ENCODE measurements at places on chromosomes 6 and 20.

DNA sequence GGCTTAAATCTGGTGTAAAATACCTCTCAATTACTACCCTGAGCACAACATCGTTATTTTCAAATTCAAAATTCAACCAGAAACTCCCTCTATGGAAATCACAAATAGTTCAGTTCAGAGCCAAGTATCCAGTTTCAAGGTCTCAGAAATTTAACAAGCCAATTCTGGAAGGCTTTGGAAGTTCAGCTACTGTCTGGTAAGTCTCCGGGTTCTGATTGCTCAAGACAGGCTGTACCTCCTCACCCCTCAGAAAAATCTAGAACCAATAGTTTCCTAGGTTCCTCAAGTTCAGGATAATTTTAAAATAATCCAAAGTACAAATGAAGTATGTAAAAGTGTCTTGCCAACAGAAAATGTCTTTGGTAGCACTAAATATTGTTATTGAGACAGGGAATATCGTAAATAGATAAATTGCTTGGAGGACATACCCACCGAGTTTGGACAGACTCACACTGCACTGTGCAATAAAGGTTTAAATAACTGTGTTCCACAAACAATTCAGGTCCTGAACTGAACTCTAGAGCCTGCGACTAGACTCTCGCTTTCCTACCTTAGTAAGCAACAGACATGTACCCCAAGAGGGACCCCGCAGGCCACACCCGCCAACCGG is 729 bp downstream of the ATG5 start:
- no peak for DNase-seq

GRCh38 chr20:8997701-8998117 is 71.2 kb upstream of the PLCB4 start:
- DNase-seq: no peak

DNA sequence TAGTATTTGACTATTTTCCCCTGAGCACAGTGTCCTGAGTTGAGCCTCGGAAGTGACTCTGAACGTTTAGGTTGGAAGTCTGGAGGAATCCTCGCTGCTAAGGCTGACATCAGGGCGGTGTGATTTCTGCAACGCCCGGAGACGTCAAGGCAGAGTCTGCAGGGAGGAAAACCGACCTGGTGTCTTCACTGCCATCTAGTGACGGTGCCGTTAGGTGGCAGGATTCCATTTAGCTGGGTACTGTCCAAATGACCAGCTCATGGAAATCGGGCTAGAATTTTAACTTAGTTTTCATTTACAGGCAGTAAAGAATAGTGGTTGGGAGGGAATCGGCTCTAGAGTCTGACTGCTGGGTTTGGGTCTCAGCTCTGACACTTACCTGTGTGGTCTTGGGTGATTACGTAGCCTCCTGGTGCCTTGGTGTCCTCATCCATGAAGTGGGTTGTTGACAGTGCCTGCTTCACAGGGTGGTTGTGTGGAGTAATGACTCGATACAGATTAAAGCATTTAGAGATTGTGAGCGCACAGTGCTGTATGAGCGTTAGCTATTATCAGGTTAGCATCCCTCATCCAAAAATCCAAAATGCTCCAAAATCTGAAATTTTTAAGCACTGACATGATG is 35.0 kb downstream of the FOXF2 start:
- peak; percentile 17 for DNase-seq

DNA sequence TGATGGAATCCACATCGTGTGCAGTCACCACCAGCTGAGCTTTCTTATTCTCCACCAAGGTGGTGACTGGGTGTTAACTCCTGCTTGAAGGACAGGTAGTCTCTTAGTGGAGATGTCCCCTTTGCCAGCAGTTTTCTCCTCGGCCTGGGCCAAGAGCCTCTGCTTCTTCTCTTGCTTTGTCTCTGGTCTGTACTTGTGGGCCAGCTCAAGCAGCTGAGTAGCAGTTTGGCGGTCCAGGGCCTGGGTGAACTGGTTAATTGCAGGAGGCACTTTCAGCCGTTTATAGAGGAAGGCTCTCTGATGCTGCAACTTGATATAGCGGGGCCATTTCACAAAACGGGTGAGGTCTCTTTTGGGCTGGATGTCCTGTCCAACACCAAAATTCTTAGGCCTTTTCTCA is 76.0 kb upstream of the NNAT start:
- no peak for DNase-seq

GRCh38 chr6:168032005-168032760 is 34.7 kb downstream of the KIF25 start:
- no peak for DNase-seq

DNA sequence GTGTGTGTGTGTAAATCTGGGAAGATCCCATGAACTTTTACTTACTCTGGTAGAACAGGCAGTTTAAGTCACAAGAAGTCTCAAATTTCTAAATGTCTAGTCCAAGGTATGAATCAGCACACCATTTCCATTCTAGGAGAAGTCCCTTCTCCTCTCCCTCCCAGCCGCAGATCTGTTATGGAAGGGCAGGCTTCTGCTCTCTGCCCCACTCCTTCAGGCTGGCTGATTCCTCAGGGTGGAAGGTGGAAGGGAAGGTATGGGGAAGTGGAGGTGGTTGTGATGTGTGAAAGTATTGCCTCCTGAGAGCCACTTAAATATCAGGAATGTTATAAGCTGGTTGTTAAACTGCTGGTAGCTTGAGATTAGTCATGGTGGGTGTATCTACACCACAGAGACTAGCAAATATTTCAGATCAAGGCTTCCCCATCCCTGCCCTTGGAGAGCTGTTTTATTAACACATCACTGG is 44.5 kb upstream of the LAMA4 start:
- no peak for DNase-seq

GRCh38 chr20:57801581-57801980 is 91.8 kb upstream of the PMEPA1 start:
- DNase-seq: no peak

DNA sequence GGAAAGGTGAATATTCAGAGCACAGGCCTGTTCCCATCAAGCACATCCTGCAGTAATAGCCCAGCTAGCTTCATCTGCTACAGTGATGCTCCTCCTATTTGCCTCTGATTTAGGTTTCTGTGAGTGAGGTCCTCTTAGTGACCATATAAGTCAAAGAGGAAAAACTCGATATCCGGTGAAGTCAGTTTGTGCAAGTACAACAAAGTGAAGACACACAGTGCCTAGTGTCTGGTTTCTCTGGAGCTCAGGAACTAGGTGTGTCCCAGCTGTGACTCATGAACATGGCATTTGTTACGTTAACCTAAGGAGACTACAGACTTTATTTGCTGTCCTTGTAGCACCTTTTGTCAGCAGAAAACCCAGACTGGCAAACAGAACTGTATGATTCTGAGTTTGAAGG is 33.9 kb downstream of the EDN1 start:
- DNase-seq: no peak

- DNase-seq: no peak
Observed at GRCh38 chr6:138371720-138372119, 6.0 kb upstream of the SMIM28 start.

DNA sequence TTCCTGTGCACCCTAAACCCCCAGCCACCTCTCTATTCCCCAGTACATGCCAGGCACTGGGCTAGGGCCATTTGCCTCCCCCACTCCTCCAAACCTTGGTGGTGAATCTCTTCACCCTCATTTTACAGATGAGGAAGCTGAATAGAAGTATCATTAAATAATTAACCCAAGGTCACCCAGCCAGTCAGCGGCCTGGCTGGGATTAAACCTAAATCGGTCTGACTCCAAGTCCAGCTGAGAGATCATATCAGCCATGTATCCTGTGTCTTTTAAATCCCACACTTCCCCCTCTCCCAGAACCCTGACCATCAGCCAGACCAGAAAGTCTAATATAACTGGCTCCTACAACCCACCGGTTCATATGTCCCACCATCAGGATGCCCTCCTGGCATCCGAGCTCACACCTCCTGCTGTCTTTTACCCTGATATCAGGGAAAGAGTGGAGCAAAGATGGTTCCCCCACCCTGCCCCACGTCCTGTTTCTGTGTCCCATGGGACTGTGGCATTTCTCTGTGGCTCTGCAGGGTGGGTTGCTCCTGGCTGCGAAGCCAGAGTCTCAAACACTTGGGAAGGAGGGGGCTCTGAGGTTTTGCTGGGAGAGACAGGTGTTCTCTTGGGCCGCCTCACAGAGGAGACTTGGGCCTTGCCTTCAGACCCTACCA is 145.3 kb downstream of the VEGFA start:
- DNase-seq: no peak

DNA sequence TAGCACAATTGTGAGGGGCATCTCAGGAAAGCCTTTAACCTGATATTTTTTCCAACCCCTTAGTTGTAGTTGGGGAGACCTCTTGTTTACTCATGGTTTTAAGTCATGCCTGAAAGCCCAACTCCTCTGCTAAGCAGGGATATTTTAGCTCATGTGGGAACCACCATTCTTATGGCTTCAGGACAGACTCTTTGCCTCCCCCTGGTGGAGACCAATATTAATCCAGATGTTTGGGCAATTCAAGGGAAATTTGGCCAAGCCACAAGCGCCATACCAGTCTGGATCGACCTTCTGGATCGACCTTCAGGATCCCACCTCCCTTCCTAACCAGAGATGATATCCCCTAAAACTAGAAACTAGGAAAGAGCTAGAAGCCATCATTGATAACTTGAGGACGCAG is 211.2 kb downstream of the C6orf118 start:
- no peak for DNase-seq

- no peak for DNase-seq
Observed at GRCh38 chr6:70846207-70846835, 110.5 kb downstream of the B3GAT2 start.

- DNase-seq: no peak
Observed at GRCh38 chr20:20019123-20019522, 2.0 kb downstream of the NAA20 start.

GRCh38 chr6:10382322-10382721 is 32.6 kb downstream of the TFAP2A start:
- DNase-seq: no peak

DNA sequence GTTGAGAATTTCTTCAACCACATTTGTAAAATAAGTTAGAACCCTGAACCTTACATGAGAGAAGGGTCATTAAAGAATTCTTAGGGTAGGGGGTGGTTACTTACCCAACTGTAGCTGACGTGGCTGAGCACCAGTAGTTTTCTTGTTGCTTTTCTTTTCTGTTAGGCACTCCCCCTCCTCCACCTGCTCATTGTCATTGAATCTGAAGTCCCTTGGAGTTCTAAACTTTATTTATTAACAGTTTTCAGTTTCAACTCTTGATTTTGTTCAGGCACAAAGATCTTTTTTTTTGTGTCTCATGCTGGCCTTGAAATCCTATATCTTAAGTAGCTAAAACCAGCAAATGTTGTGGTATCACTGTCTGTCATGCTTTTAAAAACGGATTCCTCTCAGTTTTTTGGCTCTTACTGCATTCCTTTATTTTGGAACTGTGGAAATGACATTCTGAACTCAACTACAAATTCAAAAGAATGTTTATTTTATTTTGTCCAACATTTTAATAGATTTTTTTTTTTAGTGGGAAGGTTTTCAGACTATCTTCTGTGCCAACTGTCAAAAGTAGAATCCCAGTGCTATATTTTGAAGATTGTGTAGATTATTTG is 465.2 kb downstream of the PHF3 start:
- no peak for DNase-seq

GRCh38 chr6:167097770-167098169 is 25.1 kb upstream of the CCR6 start:
- no peak for DNase-seq

- DNase-seq: no peak
Observed at GRCh38 chr20:18164356-18164755, 26.7 kb downstream of the KAT14 start.

- DNase-seq: no peak
Observed at GRCh38 chr6:145626857-145627256, 108.5 kb downstream of the EPM2A start.

DNA sequence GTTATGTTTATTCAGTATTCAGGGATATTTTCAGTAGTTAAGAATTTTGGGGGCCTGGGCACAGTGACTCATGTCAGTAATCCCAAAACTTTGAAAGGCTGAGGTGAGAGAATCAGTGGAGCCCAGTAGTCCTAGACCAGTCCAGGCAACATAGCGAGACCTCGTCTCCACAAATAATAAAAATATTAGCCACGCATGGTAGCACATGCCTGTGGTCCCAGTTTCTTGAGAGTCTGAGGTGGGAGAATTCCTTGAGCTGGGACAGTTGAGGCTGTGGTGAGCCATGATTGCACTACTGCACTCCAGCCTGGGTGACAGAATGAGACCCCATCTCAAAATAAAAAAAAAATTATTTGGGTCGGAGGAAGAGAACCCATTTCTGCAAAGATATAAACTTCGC is 20.3 kb downstream of the ADGRG6 start:
- no peak for DNase-seq

DNA sequence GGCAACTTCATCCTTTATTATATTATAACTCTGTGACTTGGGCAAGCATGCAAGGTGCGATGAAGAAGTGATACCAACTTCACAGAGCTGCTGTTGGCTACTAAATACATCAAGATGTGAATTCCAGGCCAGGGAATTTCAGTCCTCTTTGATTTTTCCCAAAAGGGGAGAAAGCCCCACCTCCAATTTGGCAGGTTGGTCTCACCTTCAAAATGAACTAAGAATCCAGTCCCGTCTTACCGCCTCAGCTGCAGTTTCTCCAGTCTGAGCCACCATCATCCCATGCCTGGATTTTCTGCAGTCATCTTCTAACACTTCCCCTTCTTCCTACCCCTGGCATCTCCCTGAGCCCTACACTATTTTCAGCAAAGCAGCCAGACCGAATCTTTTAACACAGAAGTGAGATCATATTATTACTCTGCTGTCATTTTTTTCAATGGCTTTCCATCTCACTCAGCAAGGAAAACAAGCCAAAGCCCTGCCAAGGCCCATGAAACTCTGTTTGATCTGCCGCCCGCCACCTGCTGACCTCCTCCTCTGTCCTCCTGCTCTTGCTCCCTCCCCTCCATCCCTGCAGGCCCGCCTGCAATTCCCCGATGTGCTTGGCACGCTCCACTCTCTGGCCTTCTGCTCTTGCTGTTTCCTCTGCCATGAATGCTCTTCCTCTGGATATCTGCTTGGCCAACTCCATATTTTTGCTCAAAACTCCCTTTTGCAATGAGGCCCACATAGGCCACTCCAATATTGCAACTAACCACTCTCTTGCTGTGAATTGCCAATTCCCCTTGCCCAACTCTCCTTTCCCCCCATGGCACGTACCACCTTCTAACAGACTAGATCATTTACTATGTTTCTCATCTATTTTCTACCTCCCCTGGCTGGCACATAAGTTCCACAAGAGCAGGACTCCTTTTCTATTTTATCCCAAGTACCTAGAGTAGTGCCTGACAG is 46.0 kb upstream of the TAGAP start:
- no peak for DNase-seq

GRCh38 chr6:92377137-92377536 is 1042.2 kb downstream of the EPHA7 start:
- no peak for DNase-seq

DNA sequence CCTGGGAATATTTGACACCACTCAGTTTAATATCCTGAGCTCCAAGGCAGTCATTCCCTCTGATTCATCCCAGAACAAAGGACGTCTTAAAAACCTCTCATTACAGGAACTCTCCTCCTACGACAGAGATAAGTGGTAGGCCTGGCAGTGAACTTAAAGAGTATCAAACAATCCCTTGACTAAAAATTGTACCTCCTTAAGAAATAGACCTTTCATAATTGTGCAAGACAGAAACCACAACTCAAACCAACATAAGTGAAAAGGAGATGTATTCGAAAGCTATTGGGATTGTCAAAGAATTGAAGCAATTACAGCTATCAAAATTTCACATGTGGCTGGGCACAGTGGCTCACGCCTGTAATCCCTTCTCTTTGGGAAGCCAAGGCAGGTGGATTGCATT is 19.1 kb upstream of the BNIP5 start:
- no peak for DNase-seq
